Breast epithelium (tissue), 4 donors: ENCODE measurements at places on chromosomes 2 and 18. TPM values are rescaled to one million over a fixed set of nuclear protein-coding genes. Genes with fewer than 3 reads are reported as not detected.

The OR6B3 gene
- total RNA-seq, result not detected

GRCh38 chr2:15159751-15160177 is 401.4 kb downstream of the NBAS start:
- H3K27ac ChIP-seq, result no peak overlapping the region
- no peaks in the 10 kb centered on the region for H3K36me3 ChIP-seq
- H3K4me3 ChIP-seq, result no peak overlapping the region

DNA sequence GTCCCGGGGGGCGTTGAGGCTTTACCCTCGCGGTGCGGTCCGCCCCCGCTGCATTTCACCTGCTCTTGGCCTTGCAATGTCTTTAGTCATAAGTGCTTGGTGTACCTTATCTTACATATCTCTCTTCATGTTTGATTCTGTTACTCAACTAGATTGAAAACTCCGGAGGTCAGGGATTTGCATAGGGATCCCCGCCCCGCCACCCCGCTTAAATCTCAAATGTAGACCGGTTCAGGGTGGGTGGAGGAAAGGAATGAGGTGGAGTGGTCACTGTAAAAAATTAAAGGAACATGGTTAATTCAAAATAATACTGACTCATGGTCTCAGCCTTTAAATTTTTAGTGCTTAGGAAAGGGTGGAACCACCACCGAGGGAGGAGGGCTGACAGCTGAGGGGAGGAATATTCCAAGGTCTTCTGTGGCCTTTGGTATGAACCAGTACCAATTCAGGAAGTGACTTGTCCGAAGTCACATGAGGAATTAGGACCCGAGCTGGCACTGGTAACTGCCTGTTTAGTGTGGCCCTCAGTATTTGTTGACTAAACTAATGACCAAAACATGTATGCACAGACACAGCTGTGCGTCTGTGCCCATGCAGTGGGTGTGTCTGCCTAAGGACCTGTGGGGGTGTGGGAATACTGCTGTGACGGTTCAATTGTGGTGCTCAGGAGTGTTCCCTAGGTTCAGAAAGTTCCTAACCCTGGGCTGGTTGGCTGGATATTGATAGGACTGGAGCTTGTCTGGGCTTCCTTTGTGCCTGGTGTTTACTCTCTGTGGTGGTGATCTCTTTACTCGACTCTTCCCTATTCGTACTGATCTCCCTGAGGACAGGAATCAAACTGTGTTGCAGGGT is 1.0 kb downstream of the PLEKHB2 start:
- no peaks in the 10 kb centered on the region for H3K36me3 ChIP-seq
- peaks cover 8% of the 10 kb centered on the region for H3K4me1 ChIP-seq
- peak overlapping the region; percentile 93 for H3K27ac ChIP-seq
- H3K4me3 ChIP-seq, result peak overlapping the region; percentile 100
- peak; percentile 57 for DNase-seq

DNA sequence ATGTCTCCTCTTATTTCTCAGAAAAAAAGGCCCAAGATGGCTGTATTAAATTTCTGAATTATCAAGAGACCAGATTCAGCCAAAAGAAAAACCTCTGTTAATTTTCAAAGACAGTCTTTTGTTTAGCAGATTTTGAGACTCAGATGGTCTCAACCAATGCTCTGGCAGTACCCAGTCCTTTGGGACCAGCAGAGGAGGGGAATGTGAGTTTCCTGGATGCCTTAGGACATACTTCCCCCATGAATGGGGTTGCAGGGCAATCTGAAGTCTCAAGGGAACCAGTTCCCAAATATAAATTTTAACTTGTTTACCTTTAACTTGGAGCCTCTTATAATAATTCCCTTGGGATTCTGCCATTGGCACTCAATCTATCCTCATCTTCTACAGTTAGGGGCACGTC is 107.8 kb upstream of the ZNF521 start:
- H3K27ac ChIP-seq, result no peak overlapping the region
- DNase-seq, result no peak
- H3K27me3 ChIP-seq, result no peaks in the 10 kb centered on the region
- no peak overlapping the region for H3K4me3 ChIP-seq

DNA sequence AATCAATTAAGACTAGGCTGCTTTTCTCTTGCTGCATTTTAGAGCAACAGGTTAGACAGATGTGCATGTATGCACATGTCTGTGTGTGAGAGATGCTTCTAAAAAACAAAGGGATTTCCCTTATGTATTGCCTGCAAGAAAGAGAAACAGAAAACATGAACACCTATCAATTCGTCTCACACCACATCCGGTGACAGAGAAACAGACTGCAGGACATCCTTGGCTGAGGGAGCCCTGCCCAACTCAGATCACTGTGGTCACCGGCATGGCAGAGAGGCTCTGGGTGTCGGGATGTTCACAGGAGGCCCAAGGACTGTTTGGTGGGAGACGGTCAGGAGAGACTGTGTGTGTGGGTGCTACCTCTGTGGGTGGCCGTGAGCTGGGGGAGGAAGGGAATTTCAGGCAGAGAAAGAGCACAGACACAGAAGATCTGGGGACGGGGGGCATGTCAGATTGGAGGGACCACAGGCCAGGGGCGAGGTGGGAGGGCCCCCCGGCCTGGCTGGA is 24.9 kb downstream of the FHL2 start:
- no peaks in the 10 kb centered on the region for H3K36me3 ChIP-seq
- no peaks in the 10 kb centered on the region for H3K27me3 ChIP-seq
- H3K4me3 ChIP-seq, result no peak overlapping the region
- peak overlapping the region; percentile 96 for H3K27ac ChIP-seq

DNA sequence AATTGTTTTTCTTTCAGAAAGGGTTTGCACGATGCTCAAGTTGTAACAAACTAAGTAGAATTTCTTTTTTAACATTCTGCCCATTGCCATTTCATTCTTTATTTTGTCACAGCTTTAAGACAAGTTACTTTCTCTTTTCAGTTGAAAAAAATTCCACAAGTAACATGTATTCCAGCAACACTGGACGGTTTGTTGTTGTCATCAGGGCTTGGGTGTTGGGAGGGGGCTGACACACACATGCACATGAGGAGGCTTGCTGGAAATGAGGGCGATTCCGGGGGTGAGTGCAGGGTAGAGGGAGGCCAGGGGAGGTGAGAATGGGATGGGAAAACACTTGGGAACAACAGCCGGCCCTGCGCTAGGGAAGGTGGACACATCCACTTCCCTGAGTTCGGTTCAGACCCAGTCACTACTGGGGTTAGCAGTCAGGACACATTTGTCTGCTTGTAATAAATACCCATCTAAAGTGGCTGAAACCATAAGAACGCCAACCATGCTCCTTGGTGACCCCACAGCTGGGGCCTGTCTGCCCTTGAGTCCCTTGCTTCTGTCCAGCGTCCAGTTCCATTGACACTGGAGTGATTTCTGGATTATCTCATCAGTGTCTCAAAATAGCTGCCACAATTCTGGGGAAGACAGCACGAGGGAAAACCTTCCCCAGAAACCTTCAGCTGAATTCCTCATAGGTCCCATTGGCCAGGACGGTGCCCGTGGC is 141.8 kb upstream of the BCL2L11 start:
- no peaks in the 10 kb centered on the region for H3K4me1 ChIP-seq
- H3K4me3 ChIP-seq, result no peak overlapping the region
- H3K36me3 ChIP-seq, result no peaks in the 10 kb centered on the region
- no peak for DNase-seq
- H3K27me3 ChIP-seq, result no peaks in the 10 kb centered on the region
- no peak overlapping the region for H3K27ac ChIP-seq

DNA sequence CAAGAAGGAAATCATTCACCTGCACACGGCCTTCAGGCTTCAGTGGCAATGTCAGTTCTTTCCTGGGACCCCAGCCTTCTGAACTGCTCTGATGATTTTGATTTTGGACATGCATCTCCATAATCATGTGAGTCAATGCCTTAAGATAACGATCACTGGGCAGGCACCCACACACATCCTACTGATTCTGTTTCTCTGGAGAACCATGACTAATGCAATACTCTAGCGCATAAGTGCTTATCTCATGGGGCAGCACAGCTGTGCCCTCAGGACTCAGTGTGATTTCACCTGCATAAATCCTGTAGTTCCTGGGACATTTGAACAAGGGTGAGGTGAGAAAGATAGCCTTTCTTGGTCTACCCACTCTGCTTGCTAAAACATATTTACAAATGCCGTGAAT is 144.6 kb downstream of the AKAIN1 start:
- H3K4me1 ChIP-seq, result no peaks in the 10 kb centered on the region
- H3K27ac ChIP-seq, result no peak overlapping the region
- no peak for DNase-seq
- H3K4me3 ChIP-seq, result no peak overlapping the region
- H3K36me3 ChIP-seq, result no peaks in the 10 kb centered on the region

GRCh38 chr2:224611938-224612337 is 26.8 kb upstream of the CUL3 start:
- no peaks in the 10 kb centered on the region for H3K4me1 ChIP-seq
- H3K27ac ChIP-seq, result no peak overlapping the region
- H3K4me3 ChIP-seq, result no peak overlapping the region
- H3K27me3 ChIP-seq, result no peaks in the 10 kb centered on the region
- H3K36me3 ChIP-seq, result no peaks in the 10 kb centered on the region

- H3K4me1 ChIP-seq, result no peaks in the 10 kb centered on the region
- H3K4me3 ChIP-seq, result no peak overlapping the region
- H3K27ac ChIP-seq, result no peak overlapping the region
- no peak for DNase-seq
- no peaks in the 10 kb centered on the region for H3K27me3 ChIP-seq
- no peaks in the 10 kb centered on the region for H3K36me3 ChIP-seq
Observed at GRCh38 chr2:195151711-195152110, 505.3 kb upstream of the SLC39A10 start.

- H3K27me3 ChIP-seq, result no peaks in the 10 kb centered on the region
- DNase-seq, result no peak
- H3K36me3 ChIP-seq, result no peaks in the 10 kb centered on the region
- no peak overlapping the region for H3K4me3 ChIP-seq
Observed at GRCh38 chr2:127100251-127101047, 6.5 kb downstream of the BIN1 start.

- no peaks in the 10 kb centered on the region for H3K27me3 ChIP-seq
- H3K27ac ChIP-seq, result no peak overlapping the region
- no peaks in the 10 kb centered on the region for H3K36me3 ChIP-seq
- DNase-seq, result no peak
Observed at GRCh38 chr2:16154501-16155280, 214.3 kb downstream of the MYCN start.

The TRABD2A gene
- 5.6 TPM for total RNA-seq

DNA sequence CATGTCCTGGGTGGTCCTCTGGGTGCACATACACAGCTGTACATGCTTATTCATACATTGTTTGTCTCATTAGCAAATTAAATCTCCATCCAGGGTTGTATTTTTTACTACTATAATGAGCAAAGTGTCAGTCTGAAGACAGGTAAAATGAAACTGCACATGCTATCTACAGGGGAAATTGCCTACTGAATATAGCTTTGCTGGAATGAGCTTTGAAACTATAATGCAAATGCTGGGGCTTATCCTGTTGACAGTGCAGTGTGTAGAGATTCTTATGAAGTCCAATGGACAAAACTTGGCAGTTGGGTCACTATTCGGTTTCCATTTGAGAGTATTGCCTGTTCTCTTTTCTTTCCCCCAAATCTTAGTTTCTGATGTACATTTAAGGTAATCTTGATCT is 292.8 kb upstream of the LRP1B start:
- H3K27me3 ChIP-seq, result no peaks in the 10 kb centered on the region
- no peak overlapping the region for H3K27ac ChIP-seq
- no peaks in the 10 kb centered on the region for H3K4me1 ChIP-seq
- H3K4me3 ChIP-seq, result no peak overlapping the region

The SGPP2 gene
- 0.32 TPM for total RNA-seq

DNA sequence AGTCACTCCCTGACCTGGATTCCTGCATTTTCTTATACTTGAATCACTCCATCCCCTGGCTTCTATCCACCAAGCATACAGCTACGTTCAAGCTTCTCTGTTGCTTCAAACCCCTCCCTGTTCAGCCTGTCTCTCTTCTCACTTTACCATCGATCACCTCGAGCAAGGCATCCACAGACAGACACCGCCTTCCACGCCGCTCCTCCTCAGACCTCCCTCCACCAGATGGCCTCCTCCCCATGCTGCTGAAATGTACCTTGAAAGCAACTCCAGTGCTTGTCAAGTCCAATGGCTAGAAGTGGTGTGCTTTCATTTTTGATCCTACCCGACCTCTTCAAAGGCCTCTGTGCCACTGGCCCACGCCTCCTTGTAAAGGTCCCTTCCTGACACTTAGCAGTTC is 131.3 kb upstream of the ACAA2 start:
- H3K27ac ChIP-seq, result no peak overlapping the region
- no peaks in the 10 kb centered on the region for H3K4me1 ChIP-seq
- no peaks in the 10 kb centered on the region for H3K27me3 ChIP-seq

- H3K4me3 ChIP-seq, result no peak overlapping the region
- no peaks in the 10 kb centered on the region for H3K27me3 ChIP-seq
- no peaks in the 10 kb centered on the region for H3K36me3 ChIP-seq
- H3K4me1 ChIP-seq, result peaks cover 5% of the 10 kb centered on the region
Observed at GRCh38 chr2:54999182-54999581, 51.1 kb downstream of the RTN4 start.

The SERPINB13 gene
- not detected for total RNA-seq

DNA sequence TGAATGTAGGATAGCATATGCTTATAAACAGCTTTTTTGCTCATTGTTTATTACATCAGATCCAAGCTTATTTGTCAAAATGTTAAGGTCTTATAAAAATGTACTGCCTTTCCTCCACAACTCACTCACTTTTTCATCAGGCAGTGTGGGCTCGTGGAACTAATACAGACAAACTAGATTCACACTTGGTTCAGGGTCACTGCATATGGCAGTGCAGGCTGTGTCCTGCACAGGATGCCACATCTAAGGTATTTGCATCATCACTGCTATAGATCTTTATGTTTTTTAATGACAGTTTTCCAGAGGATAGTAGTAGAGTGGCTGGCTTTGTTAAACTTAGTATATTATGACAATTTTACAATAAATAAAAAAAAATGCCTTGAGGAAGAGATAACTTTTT is 381.0 kb downstream of the CLIP4 start:
- H3K4me3 ChIP-seq, result no peak overlapping the region
- H3K27me3 ChIP-seq, result no peaks in the 10 kb centered on the region
- H3K36me3 ChIP-seq, result no peaks in the 10 kb centered on the region
- DNase-seq, result no peak

The ALPG gene
- not detected for total RNA-seq

- DNase-seq, result no peak
- H3K36me3 ChIP-seq, result no peaks in the 10 kb centered on the region
- no peak overlapping the region for H3K4me3 ChIP-seq
- no peaks in the 10 kb centered on the region for H3K27me3 ChIP-seq
Observed at GRCh38 chr2:60336442-60337141, 216.9 kb downstream of the BCL11A start.

The VWA3B gene
- not detected for total RNA-seq
